ENCODE measurements at places on chromosomes 2 and 18.

- no peak for DNase-seq
Observed at GRCh38 chr2:117360586-117360985, 453.9 kb upstream of the DDX18 start.

GRCh38 chr2:233209533-233210171 is 41.8 kb upstream of the ATG16L1 start:
- DNase-seq = no peak

DNA sequence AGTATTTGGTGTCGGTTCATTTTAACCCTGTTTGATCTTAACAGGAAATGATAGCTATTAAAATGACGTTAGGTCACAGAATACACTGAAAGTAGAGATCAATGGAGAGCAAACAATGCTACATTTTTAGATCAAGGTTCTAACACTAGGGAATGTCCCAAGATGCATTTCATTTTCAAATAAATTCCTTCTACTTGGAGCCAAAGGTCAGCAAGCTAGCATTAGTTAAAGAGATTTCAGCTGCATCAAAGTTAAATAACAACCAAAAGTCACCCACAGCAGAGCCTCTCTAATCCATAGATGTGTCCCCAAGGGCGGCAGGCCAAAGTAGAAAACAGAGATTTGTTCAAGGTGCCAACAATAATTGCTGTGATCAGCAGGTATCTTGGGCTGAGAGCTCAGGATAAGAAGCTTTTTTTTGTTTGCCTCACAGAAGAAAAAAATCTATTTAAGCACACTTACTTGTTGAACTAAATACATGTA is 1233.6 kb upstream of the TMEFF2 start:
- no peak for DNase-seq

DNA sequence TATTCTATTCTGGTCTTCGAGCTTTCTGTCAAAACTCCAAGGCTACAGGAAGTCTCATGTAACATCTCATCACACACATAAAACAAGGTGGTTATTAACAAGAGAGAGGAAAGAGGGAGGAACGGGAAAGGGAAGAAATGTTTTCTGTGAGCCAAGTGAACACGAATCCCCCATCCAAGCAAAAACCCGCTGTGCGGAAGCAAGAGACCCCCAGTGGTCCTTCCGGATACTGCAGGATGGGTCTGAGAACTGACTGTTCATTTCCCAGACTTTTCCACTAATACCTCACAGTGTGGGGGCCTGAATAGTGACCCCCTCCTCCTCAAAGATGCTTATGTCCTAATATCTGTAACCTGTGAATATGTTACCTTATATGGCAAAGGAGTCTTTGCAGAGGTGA is 19.0 kb upstream of the DIPK1C start:
- no peak for DNase-seq

DNA sequence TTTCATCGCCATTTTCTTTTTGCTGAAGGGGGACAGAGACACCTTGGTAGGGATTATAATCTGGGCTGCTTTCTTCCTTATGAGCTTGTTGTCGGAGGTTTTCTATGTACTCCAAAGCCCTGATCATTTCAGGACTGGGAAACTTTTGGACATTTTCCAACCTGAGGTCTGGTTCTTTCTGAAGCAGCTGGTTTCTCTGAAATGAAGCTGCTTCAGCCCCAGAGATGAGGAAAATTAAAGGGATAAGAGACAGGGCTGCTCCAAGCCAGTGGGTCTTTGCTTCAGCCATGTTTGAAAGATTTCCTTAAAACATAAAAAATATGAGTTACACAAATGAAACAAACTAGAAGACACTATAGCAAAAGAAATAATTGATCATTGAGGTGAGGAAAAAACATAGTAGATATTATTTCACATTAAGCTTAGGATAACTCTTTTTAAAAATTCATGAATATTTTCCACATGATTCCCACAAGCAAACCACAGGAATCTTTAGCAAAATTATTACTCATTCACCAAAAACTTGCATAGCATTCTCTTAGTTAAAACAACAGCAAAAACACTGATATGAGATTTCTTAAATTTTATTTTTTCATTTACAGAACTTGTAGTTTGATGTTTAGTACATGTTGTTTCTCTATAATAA is 3.0 kb downstream of the SCG2 start:
- DNase-seq = no peak

DNA sequence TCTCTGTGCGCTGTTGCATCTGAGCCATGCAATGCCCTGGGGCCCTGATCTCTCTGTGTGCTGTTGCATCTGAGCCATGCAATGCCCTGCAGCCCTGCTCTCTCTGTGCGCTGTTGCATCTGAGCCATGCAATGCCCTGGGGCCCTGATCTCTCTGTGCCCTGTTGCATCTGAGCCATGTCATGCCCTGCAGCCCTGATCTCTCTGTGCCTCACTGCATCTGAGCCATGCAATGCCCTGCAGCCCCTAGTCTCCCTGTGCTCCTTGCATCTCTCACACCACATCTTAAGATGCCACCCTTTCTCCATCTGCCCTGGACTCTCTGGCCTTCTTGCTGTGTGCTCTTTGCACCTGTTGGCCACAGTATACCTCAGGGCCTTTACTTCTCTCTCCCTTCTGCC is 56.2 kb downstream of the SOX11 start:
- no peak for DNase-seq

GRCh38 chr2:118667348-118667747 is 180.1 kb downstream of the EN1 start:
- no peak for DNase-seq

GRCh38 chr2:88144914-88145497 is 17.1 kb upstream of the FABP1 start:
- no peak for DNase-seq
